ENCODE measurements at places on chromosomes 3 and 15.

DNA sequence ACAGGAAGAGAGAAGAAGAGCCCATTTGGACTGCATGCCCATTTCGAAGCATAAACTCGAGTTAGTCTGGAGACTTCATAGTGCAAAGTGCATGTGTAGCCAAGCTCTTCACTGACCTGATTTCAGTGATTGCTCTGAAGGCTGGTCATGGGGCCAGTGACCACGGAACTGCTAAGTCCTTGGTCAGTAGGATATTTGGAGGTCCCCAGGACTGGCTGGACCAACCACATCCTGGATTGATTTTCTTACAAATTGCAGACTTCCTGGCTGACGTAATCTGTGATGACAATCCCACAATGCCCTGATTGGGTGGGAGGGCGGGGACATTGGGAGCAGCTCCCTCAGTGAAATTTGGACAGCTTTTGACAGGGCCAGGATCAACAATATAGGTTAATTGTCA, 233.4 kb downstream of the CACNA2D3 start:
- no peak for DNase-seq

GRCh38 chr15:90774731-90775514, 57.8 kb downstream of the BLM start:
- no peak for DNase-seq

DNA sequence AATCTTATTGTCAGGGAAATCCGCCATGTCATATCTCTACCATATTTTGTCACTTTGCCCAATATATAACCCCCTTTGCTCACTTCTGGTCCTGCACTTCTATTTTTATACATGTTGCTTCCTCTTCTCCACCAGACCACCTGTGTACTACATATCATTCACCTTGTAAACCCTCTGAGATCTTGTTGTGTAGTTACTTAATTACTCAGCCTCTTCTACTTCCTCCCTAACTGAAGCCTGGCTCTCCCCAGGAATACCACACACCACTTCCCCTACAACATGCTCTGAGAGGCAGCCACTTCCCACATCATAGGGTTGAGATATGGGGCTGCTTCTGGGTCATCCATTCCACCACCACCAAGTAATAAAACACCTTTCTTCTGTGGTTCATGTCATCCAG, 10.0 kb downstream of the HEXA start:
- DNase-seq: no peak

DNA sequence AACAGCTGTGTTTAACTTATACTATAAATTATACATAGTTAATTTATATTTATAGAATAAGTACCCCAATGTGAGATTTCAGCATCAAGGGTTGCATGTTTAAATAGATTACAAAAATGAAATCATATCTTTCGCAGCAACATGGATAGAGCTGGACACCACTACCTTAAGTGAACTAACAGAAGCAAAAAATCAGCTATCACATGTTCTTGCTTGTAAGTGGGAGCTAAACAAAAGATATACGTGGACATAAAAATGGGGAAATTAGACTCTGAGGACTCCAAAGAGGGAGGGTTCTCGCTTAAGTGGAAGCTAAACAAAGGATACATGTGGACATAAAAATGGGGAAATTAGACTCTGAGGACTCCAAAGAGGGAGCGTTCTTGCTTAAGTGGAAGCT, 626.5 kb upstream of the DPPA4 start:
- no peak for DNase-seq

DNA sequence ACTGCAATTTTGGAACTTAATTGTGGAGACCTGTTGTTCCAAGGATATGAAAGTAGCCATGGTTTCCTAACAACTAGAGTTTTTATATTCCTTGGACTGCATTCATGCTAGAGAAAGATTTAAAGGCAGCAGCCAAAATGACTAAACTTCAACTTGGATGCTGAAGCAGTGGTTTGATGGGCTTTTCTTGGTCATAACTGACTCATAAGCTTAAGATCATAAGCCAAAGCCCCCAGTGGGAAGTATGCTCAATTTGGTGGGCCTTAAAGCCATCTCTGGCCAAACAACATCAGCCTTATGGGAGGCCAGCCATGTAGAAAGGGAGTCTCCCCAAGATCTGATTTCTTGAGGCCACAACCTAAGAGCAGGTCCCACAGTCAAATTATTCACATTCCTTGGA, 80.2 kb downstream of the ZNF280D start:
- DNase-seq: no peak

GRCh38 chr3:50610181-50610971, 1.2 kb downstream of the CISH start:
- no peak for DNase-seq

DNA sequence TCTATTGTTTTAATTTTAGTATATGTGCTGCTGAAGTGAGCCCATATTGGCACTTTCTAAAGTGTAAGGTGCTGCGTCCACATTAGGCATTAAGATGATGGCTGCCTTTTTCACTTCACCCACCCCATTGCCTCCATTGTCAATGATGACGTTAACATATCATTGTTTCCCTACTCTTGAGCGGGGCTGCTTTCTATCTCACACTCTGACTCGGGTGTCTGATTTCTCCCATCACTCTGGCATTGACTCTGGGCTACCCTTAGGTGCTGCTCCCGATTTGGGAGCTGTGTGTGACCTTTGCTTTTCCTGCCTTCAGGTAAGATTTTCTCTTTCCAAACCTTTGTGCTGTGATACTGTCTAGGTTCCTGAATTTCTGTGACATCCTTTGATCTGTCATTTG, 28.8 kb downstream of the CGNL1 start:
- no peak for DNase-seq

- DNase-seq: no peak
These were observed 617.4 kb downstream of the SI start for GRCh38 chr3:164460851-164461250.

- DNase-seq: no peak
These were observed at the start of gene SST for GRCh38 chr3:187669675-187670504. Gene SST (minus strand): TSS chr3:187670394. CDS start chr3:187670291, 103 bp downstream.

DNA sequence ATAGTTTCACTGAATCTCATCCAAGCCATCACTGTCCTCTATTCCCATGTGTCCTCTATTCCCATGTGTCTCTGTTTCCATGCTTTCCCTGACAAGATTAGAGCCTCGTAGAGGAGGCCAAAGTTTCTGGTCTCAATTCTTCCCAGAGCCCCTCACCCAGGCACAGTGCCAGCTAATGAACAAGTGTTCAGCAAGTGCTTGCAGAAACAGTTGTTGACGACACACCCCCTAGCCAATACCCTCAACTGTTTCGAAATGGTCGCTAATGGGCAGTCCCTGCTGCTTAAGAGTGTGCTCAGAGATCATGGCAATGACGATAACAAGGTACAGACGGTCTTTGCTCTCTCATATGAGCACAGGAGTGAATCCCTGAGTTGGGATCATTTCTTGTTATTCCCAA, 73.4 kb downstream of the FAM174B start:
- no peak for DNase-seq

- peak; percentile 42 for DNase-seq
These were observed at the start of gene IL17RD for GRCh38 chr3:57164657-57165573. Gene IL17RD (minus strand): TSS chr3:57165353. CDS start chr3:57165286, 67 bp downstream.

DNA sequence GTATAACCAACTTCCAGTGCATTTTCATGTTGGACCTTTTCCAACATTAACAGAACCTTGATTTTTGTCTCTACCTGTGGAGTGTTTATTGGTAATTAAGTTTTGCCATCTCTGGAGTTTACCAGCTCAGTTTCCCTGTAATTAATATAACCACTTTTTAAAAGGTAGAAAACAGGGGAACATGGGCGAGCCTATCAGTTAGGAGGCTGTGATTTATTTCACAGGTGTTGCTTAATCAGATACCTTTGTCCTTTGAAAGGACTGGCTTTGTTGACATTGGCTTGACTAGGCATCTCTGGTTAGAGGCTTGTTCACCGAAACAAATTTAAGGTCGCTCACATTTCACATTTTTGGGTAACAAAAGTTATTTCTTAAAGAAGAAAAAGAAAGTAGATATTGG, 622 bp downstream of the NAALADL2 start:
- DNase-seq: no peak

- DNase-seq: no peak
These were observed 1247.0 kb upstream of the EPHA6 start for GRCh38 chr3:95567346-95567745.

- no peak for DNase-seq
These were observed 8.3 kb downstream of the TMPRSS7 start for GRCh38 chr3:112042842-112043280.

Measured in stimulated activated CD4-positive, alpha-beta T cell treated with anti-CD3 and anti-CD28 coated beads, Interleukin-15, amount 100 ng/mL, for 1 hour (primary cell).